Tongue (tissue), 3 donors: ENCODE measurements at places on chromosomes 6 and 20.
A peak's percentile ranks its signal among the peaks of the same experiment; 100 is the strongest.

DNA sequence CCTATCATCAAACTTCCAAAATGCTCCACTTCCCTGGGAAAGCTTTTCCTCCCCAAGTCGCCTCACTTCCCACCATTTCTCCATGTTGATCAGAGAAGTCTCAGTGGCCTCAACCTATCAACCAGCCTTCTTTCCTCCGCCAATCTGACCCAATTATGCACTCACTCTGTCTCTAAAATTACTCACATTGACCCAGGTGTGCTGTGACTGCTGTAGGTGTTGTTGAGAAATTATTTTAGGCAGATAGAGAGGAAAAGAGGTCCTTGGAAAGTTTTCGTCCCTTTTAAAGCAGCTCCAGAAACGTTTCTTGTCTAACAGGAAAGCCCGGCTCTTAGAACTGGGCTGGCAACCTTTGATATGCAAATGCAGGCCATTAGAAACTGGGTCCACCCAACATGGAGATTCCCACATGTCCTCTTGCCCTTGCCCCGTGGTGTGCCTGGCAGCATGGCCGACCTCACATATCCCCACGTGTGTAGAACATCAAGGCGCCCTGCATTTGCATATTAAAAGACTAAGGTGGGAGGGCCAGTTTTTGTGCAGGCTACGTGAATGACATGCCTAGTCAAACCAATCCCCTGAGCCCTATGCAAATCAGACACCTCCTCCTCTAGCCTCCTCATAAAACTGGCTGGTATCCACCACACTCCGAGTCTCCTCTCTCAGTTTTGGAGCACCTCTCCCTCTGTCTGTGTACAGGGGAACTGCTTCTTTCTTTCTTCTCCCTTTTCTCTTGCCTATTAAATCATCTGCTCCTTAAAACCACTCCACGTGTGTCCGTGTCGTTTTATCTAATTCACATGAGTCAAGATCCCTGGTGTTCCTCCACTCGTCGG, 12.9 kb downstream of the IPCEF1 start:
- peak; percentile 45 for DNase-seq

DNA sequence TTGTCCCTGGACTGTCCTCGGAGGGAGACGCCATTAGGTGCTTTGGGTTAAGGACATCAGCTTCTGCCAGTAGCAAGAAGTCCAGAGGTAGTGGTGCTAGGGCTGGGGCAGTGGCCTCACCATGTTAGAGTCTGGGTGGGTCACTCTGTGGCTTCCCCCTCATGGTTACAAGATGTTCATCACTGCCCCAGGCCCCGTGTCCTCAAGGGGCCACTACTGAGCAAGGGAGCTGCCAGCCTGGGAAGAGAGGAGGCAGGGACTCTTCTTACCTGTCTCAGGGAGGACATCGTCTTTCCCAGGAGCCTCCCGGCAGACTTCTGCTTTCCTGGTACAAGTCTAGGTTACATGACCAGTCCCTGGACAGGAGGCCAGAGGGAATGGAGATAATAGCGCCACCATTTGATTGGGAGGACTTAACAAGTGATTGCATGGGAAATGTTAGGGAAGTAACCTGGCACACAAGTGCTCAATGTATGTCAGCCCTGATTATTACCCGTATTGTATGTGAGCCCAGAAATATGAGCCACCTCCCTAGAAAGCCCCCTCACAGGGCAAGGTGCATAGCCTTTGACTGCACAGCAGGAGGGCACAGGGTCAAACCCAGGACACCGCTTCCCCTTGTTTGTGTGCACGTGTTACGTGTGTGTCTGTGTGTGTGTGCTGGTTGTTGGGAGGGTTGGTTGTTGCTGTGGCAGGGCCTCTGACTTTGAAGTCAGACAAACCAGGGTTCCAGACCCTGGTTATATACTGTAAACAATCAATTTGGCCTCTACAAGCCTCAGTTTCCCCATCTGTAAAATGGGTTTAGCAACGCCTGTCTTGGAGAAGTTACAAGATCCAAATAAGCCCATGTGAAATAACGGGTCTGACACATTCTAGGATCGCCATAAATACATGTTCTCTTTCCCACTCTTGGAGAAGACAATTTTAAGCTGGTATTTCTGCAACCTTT, 30.0 kb downstream of the SIRPA start:
- no peak for DNase-seq

- peak; percentile 13 for DNase-seq
Measured at GRCh38 chr6:116218172-116218633, 35.7 kb downstream of the TSPYL4 start.

DNA sequence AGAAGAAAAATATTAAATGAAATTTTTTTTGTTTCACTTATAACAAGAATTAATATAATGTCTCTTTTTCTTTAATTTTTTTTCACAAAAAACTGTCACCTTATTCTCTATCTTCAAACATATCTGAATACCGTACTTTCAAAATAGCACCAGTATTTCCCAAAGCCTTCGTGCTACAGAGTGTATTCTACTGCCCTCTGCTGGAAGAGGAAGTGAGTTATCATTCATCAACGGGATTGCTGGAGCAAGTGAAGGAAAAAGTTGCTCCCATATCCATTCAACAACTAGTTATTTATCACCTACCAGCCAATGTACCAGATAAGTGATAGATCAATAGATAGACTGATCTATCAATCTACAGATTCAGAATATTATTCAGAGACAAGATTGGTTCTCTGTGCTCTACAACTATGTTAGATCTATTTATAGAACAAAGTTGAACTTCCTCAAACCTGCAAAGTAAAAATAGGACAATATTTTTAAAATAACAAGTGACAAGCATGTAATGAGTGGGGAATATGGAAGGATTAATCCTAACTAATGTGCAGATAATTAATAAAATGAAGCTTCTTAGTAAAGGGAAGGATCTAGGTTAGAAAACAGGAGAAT, 26.7 kb upstream of the TFAP2B start:
- DNase-seq, result peak; percentile 67

DNA sequence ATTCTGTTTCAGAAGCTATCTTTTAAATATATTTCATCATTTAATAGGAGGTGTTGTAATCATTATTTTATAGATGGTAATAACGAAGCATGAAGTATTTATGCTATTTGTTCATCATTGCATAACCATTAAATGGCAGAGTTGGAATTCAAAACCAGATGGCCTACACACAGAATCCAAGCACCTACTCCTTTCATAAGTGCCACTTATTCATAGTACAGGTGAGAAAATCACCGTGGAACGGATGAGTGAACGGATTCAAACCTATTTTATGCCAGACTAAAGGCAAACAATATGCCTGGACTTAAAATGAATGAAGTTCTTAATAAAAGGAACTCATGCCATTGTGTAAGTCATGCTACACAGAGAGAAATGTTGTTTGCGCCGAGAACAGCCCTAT, 397.9 kb upstream of the ADGRB3 start:
- DNase-seq, result no peak

- DNase-seq, result no peak
Measured at GRCh38 chr6:73644941-73645591, 8.7 kb downstream of the SLC17A5 start.

DNA sequence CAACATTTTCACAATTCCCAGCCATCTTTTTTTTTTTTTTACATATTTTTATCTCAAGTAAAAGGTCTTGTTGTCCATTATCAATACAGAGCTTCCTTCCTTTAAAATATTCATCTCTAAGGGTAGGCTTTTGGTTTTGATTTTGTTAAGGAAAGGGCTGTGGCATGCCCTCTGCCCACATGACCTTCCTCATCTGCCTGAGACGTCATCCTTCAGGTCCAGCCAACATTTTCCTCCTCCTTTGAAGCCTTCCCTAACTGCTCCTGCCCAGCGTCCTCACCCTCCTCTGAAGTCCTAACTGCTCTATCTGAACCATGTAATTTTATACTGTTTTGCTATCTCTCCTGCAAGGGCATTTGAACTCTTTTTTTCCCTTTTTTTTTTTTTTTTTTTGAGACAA, 73.9 kb upstream of the TGM3 start:
- DNase-seq, result no peak

DNA sequence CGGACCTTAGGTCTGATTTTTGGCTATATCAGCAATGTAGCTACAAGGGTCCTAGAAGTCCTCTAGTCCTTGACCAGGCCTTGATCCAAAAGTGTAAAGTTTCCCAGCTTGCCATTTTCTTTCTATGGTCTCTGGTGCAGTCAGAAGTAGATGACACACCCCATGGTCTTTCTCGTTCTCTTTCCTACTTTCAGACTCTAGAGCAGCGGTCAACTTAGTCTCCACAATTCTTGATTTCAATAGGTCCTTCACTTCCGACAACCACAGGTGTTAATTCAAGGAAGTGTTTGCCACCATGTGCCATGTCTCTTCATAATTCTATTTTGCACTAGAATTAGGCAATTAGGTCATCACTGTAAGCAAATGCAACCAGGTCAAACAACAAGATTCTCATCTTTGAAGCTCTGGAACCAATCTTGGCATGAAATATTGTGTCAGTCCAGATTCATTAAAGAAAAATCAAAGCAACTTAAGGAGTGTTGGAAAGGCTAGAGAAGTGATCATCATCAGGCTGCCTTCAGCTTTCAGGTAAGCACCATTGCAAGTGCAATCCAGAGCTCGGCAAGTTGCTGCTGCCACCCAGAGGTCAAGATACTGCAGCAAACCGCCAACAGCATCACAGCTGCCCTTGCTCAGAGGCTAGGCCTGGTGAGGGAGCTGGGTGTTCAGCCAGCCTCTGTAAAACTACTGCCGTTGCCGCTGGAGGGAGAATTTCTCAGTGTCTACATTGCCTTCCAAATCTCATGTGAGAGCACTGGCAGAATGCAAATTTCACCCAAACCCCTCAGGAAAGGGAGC, 5.6 kb upstream of the SYNE1 start:
- peak; percentile 40 for DNase-seq
